ENCODE measurements at places on chromosomes 4 and X.
A peak's percentile ranks its signal among the peaks of the same experiment; 100 is the strongest.

DNA sequence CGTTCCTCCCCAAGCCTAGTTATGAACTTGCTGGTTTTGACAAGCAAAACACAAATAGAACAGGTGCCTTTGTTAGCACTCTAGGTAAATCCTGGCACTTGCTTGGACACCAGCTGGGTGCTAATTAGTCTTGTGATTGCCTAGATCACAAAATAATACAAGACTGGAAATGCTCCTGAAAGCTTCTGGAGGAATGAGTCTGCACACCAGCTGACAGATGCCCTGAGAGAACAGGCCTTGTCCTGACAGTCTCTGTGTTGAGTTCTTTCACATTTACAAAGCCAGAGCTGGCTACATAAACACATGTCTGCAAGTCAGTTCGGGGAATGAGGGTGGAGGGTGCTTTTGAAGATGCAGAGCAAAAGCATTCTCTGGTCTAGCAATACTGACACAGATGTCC lies 93.8 kb downstream of the ELOVL6 start:
- no peak for DNase-seq

- DNase-seq: no peak
These were observed 82.1 kb downstream of the CLDN34 start for GRCh38 chrX:10049236-10049635.

DNA sequence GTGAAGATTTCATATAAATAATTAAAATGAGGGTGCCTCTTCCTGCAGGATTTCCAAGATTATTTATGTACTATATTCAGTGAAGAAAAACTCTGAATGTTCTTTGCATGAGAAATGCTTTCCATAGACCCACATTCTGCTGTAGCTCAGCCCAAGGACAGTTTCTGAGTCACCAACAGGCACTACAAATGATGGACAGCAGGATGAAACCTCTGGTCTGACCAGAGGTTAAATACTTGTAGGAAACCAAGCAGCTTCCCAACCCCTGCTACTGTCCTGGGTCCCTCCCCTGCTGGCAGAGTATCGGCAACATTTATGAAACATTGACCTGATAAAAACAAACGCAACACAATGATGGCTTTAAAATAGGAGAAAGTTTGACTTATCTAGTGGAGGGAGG lies 73.1 kb downstream of the CXXC4 start:
- no peak for DNase-seq

DNA sequence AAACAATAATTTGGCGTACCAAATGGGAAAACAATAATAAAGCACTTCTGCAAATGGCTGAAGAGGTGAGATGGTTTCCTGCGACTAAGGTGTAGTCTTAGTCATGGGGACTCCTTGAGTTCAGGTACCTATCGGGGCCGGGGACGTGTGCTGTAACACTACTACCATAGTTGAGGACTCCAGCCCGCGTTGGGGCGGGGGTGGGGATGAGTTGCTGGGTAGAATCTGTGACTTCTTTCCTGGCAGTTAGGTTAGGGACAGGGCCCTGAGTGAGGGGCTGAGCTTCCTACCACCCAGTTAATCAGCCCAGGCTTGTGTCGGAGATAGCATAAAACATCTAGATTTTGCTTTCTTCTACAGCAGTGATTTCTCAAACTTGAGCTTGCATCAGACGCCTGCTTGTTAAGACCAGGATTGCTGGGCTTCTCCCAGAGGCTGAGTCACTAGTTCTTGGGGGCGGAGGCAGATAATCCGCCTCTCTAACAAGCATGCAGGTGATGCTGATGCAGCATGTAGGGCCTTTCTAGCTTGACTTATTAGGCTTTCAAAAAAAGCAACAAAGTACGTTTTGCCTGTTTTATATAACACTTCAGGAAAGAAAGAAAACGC lies 30.2 kb downstream of the RBBP7 start:
- DNase-seq: peak; percentile 74

DNA sequence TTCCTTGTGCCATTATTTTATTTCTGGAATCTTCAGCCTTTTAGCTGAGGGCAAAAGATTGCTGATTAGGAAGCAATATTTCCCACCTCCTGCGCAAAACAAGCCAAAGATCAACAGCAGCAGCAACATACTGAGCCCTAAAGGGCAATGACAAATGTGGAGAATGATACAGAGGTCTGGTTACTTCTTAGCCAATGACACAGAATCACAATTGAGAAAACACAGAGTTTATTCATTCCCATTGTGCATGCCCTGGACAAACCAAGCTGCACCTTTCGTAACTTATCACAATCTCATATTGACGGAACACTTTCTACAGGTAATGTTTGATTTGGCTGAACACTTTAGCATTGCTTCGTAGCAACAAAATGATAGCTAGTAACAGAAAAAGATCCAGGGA lies 13.4 kb downstream of the F9 start:
- no peak for DNase-seq

DNA sequence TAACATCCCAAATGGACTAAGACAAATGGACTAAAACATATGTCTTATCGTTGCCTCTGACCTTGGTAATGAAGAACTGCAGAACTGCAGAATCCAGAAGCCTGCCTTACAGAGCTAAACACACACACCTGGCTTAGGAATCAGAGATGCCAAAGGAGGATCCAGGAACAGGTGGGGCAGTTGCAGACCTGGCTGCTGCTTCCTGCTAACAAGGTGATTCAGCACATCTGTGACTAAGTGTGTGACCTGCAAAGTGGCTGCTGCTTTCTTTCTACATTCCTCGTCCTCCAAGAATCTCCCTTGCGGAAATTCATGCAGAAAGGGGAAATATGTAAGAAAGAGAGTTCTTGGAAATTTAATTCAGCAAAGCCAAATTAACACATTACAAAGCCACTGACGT lies 96.8 kb upstream of the NLGN4X start:
- DNase-seq: no peak

- DNase-seq: no peak
These were observed 29.0 kb upstream of the NKRF start for GRCh38 chrX:119635179-119635578.

- no peak for DNase-seq
These were observed 965 bp downstream of the TCEAL4 start for GRCh38 chrX:103586314-103586646.

- no peak for DNase-seq
These were observed 100.4 kb downstream of the MAMLD1 start for GRCh38 chrX:150463566-150463965.

DNA sequence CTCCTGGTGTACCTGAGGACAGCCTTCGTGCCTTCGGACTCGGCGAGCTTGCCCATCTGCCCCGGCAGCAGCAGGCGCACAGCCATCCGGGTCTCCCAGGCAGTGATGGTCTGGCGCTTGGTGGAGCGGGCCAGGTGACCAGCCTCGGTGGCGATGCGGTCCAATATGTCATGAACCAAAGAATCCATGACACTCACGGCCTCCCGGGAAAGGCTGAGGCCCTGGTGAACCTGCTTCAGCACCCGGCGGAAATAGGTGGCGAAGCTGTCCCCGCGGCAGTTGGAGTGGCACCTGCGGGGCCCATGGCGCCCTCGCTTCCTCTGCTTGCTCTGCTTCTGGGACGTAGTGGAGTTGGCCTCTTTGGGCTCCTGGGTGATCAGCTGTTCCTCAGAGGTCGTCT lies 350 bp downstream of the H2BW1 start:
- DNase-seq: no peak

DNA sequence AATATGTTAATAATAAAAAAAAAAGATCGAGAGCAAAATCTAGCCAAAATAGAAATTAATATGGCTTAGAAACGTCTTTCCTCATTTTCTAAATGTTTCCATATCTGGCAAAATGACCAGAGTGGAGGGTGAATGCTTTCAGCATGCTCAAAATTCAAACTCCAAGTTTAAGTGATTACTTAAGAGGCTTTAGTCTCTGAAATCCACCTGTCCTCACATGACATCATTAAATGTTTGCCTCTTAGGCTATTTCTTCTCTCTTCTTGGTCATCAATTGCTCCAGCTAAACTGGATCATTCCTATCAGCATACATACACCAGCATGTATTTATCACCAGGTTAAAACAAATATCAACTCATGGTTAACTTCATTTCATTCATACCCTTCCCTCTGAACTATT lies 54.5 kb upstream of the ATXN3L start:
- DNase-seq: no peak

DNA sequence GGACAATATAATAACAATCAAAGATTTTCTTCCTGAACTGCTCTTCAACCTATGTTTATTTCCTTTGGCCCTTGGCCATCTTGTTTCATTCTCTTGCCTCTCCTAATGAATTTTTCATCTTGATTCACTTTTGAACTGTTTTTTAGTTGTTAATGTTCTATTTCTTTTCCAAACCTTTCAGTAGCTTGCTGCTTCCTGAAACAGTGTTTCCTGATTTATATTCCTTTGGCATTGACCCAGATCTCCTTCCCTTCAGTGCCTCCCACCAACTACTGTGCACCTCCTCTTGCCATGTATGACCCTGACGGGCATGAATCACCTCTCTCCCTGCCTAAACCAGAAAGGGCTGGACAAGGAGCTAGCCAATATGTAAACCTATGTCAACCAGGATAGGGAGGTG lies 25.6 kb upstream of the SPP1 start:
- peak; percentile 1 for DNase-seq

DNA sequence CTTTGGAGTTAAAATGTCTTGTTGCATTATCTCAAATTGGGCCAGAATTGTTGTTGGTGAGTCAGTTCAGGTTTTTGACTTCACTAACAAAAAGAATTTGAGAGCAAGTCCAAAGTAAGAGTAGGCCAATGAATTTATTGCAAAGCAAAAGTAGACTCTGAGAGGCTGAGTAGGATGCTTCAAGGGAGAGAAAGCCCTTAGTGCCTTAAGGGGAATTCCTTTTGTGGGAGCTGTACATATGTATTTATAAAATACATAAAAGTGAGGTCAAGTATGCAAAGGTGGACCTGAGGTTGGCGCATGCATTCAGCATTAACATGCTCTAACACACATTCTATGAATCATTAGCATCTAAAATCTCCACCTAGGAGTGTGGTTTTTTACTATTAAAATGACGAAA lies 565.4 kb downstream of the GRXCR1 start:
- no peak for DNase-seq

GRCh38 chrX:9738151-9738550 lies 27.5 kb downstream of the GPR143 start:
- no peak for DNase-seq

- DNase-seq: no peak
These were observed 71.6 kb downstream of the SH3RF1 start for GRCh38 chr4:169199184-169199583.

DNA sequence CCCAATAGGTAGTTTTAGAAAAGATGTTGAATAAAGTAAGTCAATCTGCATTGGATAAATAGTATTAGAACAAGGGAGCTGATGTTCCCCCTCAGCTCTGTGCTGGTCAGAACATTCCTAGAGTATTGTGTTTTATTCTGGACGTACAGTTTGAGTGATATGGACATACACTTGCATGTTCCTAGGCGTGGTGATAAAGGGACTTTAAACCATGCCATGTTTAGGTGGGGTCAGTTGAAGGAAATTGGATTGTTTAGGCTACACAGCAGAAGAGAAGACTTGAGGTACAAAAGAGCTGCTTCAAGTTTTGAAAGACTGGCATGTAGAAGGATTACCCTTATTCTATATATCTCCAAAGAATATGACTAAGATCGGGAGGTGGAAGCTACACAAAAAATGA lies 21.6 kb downstream of the GK start:
- DNase-seq: no peak

DNA sequence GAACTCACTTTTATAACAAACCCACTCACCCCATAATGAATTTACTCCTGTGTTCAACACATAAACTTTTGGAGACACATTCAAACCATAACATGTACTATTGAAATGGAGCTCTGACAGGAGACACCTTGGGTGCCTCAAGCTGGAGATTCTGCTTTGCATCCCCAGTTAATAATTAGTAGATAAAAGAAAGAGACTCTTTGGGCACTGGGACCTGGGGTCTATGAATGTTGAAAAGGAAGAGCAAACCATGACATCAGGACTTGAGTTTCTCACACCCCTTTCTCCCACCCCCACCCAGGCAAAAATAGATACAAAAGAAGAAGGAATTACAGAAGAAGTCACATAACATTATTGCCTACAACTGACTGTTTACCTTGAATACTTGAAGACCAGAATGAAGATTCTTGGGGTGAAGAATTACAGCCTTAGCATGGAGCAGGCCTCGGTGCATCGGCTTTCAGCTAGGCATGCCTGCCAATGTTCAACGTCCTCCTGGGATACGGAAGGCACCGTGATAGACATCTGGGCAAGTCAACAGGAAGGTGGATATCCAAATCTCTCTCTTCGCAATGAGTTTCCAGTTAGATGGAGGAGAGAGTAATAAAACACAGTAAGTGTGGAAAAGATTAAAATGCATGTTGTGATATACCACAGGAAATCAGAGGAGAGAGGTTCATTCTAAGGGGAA lies 316.0 kb downstream of the TRIML1 start:
- no peak for DNase-seq

DNA sequence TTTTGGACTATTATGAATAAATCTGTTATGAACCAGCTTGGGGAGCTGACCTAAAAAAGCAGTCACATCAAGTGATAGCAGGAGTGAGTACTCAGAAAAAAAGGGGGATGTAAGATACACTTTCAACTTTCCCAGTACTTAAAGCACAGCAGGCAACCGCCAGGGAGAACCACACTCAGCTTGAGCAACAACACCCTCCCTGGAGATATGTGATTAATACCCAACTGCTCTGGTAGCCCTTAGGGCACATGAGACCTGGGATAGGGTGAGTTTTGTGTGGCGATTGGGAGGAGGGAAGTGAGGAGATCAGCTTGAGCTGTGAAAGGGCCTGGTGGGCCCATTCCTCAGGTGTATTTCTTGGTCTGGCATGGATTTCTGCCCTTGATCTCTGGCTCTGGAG lies 220.3 kb upstream of the SFRP2 start:
- DNase-seq: no peak

- DNase-seq: no peak
These were observed 111.8 kb downstream of the TMEM144 start for GRCh38 chr4:158322109-158322508.

DNA sequence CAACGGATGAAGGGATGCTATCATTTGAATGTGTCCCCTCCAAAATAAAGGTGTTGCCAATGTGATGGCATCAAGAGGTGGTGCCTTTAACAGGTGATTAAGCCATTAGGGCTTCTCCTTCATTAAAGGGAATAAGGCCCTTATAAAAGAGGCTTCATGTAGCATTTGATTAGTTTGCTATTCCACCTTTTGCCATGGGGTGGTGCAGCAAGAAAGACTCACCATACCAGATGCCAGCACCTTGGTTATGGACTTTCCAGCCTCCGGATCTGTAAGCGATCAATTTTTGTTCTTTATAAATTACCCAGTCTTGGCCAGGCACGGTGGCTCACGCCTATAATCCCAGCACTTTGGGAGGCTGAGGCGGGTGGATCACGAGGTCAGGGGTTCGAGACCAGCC lies 7.9 kb upstream of the SLC25A43 start:
- no peak for DNase-seq

DNA sequence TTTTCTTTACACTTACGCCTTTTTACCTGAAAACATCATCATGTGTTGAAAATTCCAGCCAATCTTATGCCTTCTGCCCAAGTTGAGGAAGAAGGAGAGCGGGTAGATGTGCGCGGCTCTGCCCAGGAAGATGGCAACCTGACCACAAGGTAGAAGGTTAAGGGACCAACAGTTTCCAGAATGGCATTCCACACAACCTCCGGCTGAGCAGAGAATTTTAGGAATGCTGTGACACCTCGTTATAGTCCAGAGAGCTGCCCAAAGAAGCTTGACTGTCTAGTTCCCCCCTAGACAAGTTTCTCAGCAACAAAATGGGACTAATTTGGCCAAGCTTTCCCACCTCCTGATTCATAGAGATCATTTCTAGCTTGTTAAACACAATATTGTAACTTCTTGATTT lies 75.1 kb downstream of the CHST7 start:
- no peak for DNase-seq

- no peak for DNase-seq
These were observed 220.6 kb downstream of the SNCA start for GRCh38 chr4:89616382-89616781.

Measured in HCEC 1CT (cell line).